ENCODE measurements at places on chromosomes 11 and 22.

DNA sequence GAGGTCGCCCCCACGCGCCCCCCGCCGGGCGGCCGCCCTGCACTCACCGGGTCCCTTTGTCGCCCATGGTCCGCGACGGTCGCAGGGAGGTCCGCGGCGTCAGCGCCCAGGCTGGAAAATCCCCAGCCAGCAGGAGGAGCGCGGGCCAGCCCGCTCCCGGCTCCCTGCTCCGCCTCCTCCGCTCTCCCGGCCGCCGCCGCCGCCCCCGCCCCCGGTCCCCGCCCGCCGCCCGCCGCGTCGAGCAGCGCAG, at the start of gene ARRB1:
ARRB1 (minus strand) TSS at position 121 of the 250 bp plus-strand sequence; CDS start at position 67, 54 bp downstream.
- DNase-seq, result no peak

GRCh38 chr11:12871241-12871640, 137.9 kb upstream of the RASSF10 start:
- no peak for DNase-seq

DNA sequence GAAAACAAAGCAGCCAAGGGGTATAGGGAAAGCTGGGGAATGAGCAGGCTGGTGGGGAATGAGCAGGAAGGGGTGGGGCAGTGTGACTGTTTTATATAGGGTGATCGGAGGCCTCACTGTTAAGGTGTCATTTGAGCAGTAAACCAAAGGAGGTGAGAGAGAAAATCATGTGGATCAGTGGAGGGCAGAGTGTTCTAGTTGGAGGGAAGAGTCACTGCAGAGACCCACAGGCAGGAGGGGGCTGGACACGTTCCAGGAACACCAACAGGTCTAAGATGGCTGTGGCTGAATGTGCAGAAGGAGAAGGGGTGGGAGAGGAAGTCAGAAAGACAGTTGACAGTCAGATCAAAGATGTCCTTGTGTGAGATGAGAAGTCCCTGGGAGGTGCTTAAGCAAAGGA, 103.8 kb downstream of the ENTHD1 start:
- no peak for DNase-seq

DNA sequence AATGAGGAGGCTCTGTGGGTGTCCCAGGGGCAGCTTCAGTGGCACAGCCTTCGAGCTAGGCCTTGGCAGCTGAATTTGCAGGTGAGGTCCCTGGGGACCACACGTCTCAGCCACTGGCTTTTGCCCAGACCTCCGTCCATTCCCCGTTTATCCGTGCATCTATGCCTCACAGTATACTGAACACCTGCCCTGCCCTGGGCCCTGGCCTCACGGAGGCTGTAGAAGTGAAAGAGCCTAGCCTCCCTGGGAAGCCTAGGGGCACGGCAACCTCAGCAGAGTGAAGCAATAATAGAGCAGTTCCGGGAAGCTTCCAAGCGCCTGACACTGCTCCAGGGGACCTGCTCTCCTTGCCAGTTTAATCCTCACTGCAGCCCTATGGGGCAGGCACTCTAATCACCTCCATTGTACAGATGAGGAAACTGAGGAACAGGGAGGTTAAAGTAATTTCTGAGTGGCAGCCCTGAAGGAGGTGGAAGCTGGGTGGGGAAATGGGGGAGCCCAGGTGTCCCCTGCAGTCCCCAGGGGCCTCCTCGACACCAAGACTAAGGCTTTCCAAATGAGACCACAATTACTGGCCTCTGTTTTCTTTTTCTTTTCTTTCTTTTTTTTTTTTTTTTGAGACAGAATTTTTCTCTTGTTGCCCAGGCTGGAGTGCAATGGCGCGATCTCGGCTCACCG, 2.7 kb upstream of the NFAM1 start:
- DNase-seq, result no peak

DNA sequence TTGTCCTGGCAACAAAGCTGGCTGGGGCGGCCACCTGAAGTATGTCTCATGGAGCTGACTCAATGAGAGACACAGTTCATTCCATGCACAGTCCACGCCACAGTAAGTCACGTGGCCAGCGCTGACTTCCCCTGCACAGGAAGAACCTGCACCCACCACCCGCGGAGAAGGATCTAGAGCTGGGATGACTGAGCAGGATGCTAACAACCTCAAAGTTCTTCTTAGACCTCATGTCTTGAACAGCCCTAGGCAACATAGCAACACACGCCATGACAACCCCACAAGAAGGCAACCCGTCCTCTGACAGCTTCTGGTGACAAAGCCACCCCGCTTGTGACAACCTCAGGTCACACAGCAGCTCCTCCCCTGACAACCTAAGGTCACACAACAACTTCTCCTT, 76.9 kb upstream of the B3GAT1 start:
- DNase-seq, result no peak

DNA sequence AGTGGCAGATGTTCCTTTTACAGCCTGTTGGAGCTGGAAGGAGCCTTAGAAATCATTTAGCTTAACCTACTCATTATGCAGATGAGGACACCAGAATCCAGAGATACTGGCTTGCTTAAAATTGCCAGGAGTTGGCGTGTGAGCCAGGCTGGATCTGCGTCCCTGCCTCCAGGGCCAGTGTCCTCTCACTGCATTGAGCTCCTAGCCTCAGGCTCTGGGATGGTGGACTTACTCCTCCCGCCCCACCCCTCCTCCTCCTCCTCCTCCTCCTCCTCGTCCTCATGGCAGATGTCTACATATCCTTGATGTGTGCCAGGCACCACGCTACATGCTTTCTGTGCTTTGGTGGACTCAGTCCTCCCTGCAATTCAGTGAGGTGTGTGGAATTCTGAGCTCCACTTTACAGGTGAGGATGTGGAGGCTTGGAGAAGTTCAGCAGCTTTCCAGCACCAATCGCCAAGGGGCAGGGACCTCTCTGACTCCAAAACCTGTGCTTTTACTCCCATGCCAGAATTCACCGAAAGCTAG, 24.1 kb downstream of the ADAMTS15 start:
- DNase-seq, result no peak

- DNase-seq, result no peak
Measured at GRCh38 chr11:117073539-117073938, 24.7 kb downstream of the SIK3 start.

DNA sequence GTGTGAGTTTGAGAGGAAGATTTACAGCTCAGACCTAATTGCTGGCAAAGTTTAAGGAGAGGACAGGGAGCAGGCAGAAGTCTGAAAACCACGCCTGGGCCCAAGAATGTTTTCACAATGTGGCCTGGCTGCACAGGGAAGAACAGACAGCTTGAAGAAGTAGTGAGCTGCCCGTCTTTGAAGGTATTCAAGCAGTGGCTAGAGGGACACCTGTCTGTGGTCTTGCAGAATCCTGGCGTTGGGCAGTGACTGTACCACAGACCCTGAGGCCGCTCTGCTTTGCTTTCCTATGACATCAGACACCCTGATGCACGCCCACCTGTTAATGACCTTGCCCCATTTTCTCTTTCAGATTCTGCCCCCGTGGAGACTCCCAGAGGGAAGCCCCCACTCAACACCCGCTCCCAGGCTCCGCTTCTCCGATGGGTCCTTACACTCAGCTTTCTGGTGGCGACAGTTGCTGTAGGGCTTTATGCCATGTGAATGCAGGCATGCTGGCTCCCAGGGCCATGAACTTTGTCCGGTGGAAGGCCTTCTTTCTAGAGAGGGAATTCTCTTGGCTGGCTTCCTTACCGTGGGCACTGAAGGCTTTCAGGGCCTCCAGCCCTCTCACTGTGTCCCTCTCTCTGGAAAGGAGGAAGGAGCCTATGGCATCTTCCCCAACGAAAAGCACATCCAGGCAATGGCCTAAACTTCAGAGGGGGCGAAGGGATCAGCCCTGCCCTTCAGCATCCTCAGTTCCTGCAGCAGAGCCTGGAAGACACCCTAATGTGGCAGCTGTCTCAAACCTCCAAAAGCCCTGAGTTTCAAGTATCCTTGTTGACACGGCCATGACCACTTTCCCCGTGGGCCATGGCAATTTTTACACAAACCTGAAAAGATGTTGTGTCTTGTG, 6.6 kb upstream of the MCM5 start:
- no peak for DNase-seq

GRCh38 chr11:44637487-44637886, 72.0 kb downstream of the CD82 start:
- no peak for DNase-seq

DNA sequence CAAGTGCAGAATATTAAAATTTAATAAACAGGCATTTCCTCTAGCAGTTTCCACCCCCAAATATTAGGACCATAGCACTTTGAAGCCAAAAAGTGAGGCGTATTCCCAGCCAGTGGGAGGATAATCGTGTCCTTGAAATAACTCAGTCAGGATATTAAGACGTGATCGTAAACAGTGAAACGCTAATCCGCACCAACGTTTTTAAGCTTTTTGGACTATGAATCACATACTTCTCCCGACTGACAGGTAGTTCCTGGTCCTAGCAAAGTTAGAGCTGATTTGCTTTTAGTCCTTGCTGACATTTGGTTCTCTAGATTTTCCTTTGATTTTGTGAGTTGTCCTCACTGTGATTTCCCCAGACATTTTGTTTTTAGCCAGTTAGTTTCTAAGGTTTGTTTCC, 197.1 kb upstream of the ARHGAP20 start:
- no peak for DNase-seq

- DNase-seq, result no peak
Measured at GRCh38 chr11:72585762-72586311, 88.4 kb downstream of the PDE2A start.

DNA sequence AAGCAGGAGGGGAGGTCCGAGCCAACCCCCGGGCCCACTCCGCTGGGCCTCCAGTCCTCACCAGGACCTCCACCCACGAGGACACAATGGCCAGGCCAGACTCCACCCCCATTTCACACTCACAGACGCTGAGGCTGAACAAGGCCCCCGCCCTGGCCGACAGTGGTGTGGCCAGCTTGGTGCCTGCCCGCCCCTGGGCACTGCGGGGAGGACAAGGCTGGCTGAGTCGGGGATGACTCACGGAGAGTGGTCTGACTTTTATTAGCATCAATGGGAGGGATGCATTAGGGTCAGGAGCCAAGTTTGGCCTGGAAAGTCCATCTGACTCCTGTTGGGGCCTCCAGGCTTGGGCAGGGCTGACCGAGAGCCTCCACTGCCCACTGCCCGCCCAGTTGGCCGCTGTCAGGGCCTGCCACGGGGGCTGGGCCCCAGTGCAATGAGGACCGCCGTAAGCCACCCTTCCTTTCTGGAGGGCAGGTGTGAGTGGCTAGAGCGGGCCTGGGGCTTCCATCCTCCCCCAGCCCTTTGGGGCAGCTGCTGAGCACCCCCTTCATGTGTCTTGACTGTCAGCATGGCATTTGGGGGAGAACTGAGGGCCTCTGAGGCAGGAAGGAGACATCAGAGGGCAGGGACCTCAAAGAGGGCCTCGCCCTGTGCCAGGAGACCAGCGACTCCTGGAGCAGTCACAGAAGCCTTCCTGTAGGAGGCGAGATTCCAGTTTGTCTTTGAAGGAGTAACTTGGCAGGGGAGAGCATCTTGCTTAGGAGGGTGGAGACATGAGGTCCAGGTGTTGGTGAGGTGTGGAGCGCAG, 10.6 kb downstream of the TSPAN32 start:
- DNase-seq, result no peak

- DNase-seq, result peak; percentile 41
Measured at GRCh38 chr11:46006418-46007070, 84.1 kb downstream of the LARGE2 start.

DNA sequence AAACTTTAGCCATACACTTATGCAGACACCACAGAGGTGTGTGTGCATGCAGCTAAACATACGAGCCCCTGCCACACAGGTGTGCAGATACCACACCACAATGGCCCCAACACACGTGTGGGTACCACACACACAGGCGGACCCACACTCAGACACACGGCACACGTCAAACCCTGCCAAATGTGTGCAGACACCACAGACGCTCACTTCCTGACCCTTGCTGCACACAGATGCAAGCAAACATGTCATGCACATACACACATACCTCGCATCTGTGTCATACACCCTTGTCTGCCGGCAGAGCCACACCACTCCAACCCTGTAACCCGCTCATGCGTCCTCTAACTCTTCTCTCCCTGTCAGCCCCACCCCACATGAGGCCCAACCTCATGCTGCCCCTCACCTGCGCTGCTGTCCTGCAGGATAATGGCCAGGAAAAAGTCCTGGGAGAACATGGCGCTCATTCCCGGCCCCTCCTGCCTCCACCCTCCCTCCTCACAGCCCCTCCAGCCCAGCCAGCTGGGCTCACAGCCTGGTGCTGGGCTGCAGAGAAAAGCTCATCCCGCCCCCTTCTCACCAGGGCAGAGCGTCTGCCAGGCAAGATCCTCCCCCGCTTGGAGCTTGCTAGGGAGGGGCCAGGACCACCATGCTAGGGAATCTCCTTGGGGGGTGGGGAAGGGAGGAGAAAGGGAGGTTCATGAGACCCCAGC, 14.2 kb downstream of the SMPD1 start:
- no peak for DNase-seq
